ENCODE measurements at places on chromosomes 1 and 21.

GRCh38 chr1:30635391-30635975, 87.9 kb downstream of the MATN1 start:
- DNase-seq: no peak

- DNase-seq: no peak
These were observed 600.5 kb downstream of the KCNT2 start for GRCh38 chr1:196007763-196008162.

DNA sequence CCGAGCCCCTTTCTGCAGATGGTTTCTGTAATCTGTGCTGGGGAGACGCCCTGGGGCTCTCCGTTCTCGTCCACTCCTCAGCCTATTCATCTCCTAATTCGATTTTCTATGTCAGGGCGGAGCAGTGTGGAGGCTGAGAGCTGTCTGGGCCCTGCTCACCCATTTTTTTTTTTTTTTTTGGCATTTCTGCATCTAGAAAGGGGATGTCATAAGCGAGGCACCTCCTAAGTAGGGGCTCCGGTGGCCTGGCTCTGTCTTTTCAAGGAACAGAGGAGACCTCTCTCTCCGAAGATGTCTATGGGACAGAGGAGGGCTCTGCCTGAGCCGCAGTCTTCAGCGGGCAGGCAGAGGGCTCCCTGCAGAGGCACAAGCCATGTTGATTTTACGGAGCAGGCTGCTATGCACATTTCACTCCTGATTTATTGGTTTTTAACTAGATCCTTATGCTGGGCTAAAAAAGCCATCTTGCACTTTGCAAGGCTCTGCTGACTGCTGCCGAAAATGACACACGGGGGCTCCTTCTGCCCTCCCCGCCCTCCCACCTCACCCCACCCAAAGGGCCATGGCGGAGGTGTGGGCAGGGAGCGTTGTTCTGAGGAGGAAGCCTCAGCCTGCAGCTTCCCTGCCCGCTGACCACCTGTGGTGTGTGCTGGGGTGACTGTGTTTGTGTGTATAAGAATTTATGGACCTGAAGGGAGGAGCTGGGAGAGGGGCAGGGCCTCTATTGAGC, 71.0 kb downstream of the FOXD2 start:
- DNase-seq: no peak

DNA sequence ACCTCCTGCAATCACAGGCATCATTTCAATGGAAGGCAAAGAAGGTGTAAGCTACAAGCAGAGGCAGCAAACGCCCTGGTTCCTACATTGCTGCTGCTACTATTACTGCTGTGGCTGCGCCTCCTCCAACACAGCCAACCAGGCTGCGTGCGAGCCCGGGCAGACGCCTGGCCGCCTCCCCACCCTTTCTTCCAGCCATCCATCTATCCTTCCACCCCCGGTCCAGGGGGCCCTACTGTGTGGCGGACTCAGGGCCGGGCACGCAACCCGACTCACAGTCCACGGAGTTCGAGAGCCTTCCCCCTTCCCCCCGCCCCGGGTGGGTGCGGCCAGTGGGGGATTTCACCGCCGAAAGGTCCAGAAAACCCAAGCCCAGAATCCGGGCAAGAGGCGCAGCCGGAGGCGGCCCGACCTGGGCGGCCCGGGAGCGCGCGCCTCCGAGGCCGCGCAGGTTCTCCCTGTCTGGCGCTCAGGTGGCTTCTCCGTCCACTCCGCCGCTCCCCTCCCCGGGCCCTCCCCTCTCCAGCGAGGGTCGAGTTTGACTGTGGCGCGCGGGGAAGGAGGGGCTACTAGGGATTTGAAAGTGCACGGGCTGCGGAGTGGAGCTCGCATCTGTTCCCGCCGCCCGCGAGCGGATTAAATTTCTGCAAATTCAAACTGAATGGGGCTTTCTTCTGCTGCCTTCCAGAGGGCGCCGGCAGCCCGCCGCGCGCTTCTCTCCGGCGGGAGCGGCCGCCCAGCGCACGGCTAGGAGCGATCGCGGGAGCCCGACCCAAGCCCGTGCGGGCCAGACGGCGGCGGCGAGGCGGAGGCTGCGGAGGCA, at the start of gene HUNK:
HUNK (plus strand) TSS at position 569 of the 823 bp plus-strand sequence. CDS start 655 bp downstream, outside the sequence.
- DNase-seq: no peak

DNA sequence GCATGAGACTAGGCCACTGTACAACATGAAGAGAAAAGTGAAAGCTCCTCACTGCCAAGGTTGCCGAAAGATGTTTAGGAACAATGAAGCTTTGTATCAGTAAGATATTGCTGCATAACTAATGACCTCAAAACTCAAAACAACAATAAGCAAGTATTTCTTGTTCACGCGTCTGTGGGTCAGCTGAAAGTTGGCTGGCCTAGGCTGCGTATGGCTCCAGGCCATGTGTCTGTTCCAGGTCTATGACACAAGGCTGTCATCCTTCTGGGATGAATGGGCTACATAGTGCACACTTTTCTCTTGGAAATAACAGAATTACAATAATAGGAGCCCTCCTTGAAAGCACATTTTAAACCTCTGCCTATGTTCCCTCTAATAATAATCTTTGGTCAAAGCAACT, 515.9 kb downstream of the PLPP3 start:
- DNase-seq: no peak

- no peak for DNase-seq
These were observed 19.0 kb upstream of the AGO1 start for GRCh38 chr1:35863881-35864625.

- DNase-seq: no peak
These were observed 561 bp upstream of the COQ8A start for GRCh38 chr1:226939438-226940028.

- DNase-seq: no peak
These were observed 441.5 kb downstream of the SMYD3 start for GRCh38 chr1:246065592-246065991.

DNA sequence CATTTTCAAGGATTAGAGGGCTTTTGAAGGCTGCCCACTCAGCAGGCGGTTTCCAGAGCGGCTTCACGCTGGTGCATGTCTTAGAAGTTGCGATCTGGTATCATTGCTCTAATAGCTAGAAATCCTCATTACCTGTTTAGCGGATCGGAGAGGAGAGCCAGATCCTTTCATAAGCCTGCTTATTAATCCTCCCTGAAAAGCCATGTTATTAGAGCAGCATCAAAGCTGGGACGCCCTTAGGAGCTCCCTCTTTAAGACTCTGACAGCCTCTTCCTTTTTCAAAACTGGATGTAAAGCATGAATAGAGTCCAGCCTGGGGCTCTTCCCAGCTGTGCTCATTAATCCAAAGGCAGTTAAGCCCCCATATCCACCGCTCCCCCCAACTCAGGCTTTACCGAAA, 13.9 kb upstream of the CTSE start:
- DNase-seq: no peak

GRCh38 chr1:23957096-23957495, 2.5 kb upstream of the PNRC2 start:
- DNase-seq: no peak

GRCh38 chr1:2050793-2051682, 827 bp downstream of the PRKCZ start:
- DNase-seq: no peak

- no peak for DNase-seq
These were observed at the start of gene RHBDL2 for GRCh38 chr1:38941527-38942019. RHBDL2 (minus strand) TSS chr1:38941830; CDS start chr1:38919212, 22,618 bp downstream.

DNA sequence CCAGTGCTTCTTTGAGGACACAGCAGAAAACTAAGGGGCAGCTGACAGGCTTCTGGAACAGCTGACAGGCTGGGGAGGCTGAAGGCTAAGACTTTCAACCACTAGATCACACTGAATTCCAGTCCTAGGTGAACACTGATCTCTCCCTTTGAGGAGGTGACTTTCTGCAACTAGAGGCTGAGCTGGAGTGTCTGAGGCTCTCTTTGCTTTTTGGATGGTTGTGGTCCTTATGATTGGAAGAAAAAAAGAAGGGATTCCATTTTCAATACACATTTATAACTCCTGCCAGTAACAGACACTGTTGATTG, 1.4 kb downstream of the IL6R start:
- no peak for DNase-seq
